Aorta (tissue), 5 donors: ENCODE measurements at places on chromosomes 13 and 19. TPM values are rescaled to one million over a fixed set of nuclear protein-coding genes. Genes with fewer than 3 reads are reported as not detected.

The ZSCAN4 gene
- not detected for total RNA-seq

The CLDND2 gene
- 0.87 TPM for total RNA-seq

- DNase-seq, result no peak
These were observed 36.1 kb upstream of the EIF3G start for GRCh38 chr19:10155839-10156238.

DNA sequence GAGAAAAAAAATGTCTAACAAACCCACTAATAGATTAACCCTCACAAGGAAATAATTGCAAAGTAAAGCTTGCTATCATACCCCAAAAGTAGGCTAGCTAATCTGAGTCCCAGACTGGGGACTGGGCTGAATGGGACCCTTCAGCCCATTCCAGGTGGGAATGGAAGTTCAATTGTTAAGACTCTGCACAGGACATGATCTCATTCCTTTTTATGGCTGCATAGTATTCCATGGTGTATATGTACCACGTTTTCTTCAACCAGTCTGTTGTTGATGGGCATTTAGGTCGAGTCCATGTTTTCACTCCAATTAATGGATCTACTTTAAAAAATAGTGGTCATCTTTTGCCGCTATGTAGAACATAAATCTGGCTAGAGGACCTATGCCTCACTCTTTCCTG is 17.9 kb downstream of the OR7A5 start:
- DNase-seq, result no peak

DNA sequence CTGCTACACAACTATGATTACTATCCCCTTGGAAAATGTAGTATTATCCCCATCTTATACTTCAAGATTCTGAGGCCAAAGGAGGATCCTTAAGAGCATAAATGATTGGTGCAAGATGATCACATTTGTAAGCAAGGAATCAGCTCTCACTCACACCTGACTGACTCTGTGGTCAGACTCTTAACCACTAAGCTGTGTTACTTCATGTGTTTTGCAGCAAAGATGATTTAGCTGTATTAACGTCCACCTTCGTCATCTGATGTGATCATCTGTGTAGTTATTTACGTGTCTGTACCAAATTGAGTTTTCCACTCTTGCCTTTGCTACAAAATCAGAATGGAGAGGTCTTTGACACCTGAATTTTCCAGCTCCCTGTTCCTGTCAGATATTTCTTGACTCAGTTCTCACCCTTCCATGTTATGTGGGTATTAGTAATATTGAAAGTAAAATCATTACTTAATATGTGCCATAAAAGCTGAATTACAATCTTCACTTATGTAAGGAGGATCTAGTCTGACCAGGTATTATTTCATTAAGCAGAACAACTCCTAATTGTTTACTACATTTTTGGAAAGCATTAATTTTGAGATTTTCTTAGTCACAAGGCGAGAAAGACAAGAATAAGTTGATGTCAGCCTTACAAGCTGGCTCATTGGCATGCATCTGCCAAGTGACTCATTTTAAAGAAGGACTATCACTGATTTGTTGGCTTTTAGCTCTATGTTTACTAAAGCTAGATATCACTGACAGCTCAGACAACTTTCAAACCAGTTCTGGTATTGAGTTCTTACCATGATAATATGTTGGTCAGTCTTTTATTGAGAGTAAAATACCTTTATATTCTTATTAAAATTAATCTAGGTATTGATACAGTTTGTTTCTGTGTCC is 1279.8 kb upstream of the PCDH9 start:
- DNase-seq, result no peak

DNA sequence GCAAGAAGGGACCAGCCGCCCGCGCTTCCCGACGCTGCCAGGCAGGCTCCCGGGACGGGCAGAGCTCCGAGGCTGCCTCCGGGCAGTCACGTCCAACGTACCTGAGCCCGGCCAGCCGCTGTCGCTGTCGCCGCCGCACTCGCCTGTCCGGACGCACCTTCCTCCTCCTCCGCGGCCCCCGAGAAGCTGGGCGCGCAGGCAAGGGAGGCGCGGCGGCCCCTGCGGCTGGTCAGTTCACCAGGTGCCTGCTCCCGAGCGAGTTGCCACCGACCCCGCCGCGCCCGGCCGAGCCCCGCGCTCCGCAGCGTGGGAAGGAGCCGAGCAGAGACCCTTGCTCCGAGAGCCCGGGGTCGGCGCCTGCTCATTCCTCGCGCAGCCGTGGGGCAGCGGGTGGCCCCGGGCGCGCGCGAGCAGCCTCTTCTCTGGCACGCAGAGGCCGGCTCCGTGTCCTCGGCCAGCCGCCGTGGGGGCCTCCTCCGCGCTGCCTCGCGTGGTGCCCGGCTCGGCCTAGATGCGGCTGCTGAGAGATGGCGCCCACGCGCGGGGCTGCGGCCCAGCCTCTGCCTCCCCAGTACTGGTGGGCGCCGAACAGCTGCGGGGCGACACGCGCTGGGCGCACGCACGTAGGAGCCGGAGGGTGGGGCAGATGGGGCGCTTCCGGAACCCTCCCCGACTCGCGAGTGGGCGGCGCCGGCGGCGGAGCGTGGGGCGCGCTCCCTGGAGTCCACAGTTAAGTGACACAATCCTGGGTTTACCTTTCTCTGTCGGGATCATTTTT is 419.4 kb downstream of the UQCRFS1 start:
- no peak for DNase-seq

DNA sequence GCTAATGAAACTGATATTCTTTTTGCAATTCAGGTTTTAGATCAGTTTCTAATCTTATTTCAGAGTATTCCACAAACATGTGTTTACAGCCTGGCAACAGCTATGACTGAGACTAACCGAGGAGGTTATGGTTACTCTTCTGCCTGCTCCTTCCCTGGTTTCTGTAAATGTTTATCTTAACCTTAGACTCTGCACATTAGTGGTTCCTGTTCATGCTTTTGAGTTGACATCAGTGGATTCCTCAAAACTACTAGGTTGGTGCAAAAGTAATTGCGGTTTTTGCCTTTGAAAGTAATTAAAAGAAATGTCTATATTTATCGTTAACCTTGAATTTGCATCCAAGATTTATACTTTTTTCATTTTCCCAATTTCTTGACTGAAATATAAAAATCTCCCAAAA is 237.0 kb upstream of the TSHZ3 start:
- DNase-seq, result no peak

- DNase-seq, result no peak
These were observed 214.2 kb downstream of the OXGR1 start for GRCh38 chr13:96780105-96780504.

DNA sequence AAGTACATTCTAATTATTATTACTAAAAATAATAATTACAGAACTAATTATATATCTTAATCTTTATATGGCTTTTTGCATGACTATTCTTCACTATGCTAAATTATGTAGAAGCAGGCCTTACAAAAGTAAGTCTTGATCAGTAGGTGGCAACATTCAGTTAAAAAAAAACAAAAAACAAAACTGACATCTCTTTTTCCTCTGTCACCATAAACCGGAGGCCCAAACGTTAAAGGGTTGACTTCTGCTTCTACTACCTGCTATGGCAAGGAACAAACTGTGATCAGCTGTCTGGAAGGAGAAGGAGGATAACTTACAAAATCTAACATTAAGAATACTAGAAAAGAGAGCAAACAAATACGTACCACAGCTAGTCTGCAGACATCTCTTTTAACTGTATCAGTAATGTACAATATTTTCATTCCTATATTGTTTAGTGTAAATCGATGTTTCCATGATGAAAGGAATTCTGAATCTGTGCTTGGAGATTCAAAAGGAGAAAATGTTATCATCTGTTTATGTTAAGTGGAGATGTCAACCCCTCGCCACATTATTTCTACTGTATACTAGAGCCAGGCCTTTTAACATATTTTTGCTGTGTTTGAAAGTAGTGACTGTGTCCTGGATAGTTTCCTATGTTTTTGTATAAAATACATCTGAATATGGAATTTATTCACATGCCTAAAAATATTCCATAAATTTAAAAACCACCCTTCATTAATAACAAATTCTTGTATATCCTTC is 1525.4 kb downstream of the SLITRK1 start:
- DNase-seq, result no peak

- DNase-seq, result no peak
These were observed 8.3 kb downstream of the PRAM1 start for GRCh38 chr19:8494158-8494557.

DNA sequence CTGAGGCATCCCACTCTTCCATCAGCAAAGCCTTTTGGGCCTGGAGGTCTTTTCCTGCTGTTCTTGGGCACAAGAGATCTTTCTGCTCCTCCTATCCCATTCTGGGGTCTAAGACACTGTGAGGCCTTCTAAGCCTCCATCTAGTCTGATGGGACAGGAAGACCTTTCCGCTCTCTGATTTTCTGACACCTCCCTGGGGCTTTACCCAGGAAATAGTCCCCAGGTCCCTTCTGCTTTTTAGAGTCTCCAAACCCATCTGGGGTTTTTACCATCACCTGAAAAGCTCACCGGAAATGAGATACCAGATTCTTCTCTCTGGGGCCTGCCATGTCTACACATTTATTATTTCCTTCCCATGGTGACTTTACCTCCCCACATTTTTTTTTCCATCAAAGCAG is 21.1 kb downstream of the CLEC17A start:
- DNase-seq, result no peak
